Right atrium auricular region (tissue), 2 donors: ENCODE measurements at places on chromosomes 3 and 15. TPM values are rescaled to one million over a fixed set of nuclear protein-coding genes. Genes with fewer than 3 reads are reported as not detected.

HEXA gene
- total RNA-seq, result 50.4 TPM

CIP2A gene
- 2.9 TPM for total RNA-seq

DNA sequence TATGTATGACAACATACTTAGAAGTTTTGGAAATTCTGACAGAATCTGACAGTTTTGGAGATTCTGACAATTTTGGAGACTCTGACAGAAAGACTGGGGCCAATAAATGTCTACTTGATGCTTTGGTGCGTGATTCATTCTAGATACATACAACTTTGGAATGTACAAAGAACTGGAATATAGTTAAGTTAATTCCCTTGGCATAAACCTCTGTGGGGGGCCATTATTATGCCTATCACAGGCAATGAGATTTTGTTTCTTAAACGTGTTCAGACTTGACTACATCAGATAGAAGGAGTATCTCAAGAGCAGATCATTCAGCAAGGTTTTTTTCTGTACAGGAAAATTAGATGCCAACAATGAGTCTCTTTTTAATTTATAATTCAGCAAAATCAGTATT is 617.6 kb upstream of the ZNF717 start:
- no peak for DNase-seq

GRCh38 chr3:81216192-81216591 is 545.3 kb downstream of the GBE1 start:
- DNase-seq, result no peak

DNA sequence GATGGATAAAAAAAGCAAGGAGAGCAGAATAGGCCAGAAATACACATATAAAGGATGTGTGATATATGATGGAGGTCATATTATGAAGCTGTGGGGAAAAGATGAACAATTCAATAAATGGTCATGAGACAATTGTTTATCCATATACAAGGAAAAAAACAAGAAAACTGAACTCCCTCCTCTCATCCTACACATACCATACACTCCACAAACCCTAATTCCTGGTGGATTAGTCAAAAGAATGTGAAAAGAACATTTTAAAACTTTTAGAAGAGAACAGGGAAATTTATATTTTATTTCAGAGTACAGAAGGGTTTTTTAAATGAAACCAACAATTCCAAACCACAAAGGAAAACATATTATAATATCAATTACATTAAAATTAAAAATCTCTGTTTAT is 34.5 kb upstream of the NR2E3 start:
- DNase-seq, result no peak

GRCh38 chr3:159925248-159925647 is 63.4 kb upstream of the IL12A start:
- no peak for DNase-seq

DNA sequence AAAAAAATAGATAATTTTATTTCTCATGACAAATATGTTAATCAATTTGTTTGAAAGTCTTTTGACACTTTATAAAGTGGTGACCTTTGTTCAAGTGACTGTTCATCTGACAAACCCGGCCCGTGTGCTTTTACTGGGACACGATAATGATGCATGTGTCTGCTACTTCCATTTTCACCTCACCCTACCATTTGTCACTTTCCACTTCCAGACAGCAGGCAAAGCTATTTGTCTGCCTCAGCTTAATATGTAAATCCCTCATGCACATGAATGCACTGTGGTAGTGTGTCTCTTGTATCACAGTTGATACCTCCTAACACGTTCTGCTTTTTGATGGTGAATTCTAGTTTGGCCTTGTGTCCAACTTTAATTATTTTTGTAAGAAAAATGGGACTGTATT is 204.3 kb downstream of the BBX start:
- DNase-seq, result no peak
